ENCODE measurements at places on chromosomes 5 and 9.

- no peak for DNase-seq
Observed at GRCh38 chr5:39058178-39058921, 15.8 kb downstream of the RICTOR start.

- DNase-seq = no peak
Observed at GRCh38 chr9:16559418-16560188, 310.9 kb downstream of the BNC2 start.

GRCh38 chr5:115386657-115387056 lies 90.2 kb upstream of the CCDC112 start:
- no peak for DNase-seq

GRCh38 chr9:76475686-76476085 lies 16.7 kb downstream of the GCNT1 start:
- DNase-seq = no peak

GRCh38 chr5:172540099-172540870 lies 86.0 kb upstream of the SH3PXD2B start:
- no peak for DNase-seq

GRCh38 chr9:14593406-14593805 lies 99.8 kb downstream of the ZDHHC21 start:
- DNase-seq = no peak

- DNase-seq = no peak
Observed at GRCh38 chr5:470961-471749, 28.2 kb downstream of the EXOC3 start.

GRCh38 chr5:1637639-1638481 lies 114.1 kb upstream of the LPCAT1 start:
- DNase-seq = peak; percentile 3

- DNase-seq = no peak
Observed at GRCh38 chr5:90615355-90615754, 56.8 kb downstream of the ADGRV1 start.

DNA sequence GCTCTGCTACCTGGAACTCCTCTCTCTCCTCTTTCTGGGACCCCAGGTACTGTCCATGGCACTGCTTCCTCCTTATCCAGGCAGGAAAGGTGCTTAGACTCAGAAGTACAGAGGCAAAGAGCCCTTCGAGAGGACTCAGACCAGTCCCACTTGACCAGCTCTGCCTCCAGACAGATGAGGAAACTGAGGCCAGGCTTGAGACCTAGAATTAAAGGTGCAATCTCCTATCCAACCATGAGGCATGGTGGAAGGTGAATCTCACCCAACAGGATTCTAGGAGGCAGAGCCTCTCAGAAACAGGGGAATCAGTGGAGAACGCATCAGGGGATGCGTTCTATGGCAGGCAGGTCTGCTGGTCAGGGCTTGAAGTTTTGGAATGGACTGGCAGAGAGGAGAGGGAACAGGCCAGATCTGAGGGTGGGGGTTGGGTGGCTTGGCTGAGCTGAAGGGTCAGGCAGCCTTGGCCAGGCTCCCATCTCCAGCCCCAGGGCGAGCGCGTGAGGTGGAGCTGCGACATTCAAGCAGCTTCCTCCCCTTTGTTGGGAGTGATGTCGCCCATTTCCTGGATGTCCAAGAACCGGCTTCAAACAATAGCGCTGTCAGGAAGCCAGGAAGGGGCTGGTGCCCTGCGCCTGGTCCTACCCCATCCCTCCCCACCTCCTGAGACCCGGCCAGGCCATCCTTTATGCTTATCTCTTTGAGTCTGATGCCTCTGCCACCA lies 26.2 kb downstream of the NDUFA8 start:
- DNase-seq = no peak

DNA sequence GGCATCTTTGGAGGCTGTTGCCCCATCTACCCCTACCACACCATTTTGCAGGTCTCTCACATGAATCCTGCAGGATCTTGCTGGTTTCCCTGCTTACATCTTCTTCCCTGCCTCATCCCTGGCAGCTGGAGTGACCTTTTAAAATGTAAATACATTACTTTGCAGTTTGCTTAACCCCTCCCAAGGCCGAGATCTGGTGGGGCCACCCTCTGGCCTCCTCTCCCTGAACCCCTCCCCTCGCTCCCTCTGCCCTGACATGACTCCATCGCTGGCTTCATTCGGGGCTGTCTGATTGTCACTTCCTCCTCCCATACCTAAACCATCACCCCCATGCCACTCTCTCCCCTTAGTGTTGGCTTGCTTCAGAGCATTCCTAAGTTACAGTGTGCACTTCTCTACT lies 12.6 kb upstream of the PALM2AKAP2 start:
- DNase-seq = no peak

- no peak for DNase-seq
Observed at GRCh38 chr5:1281038-1281882, 13.6 kb downstream of the TERT start.

GRCh38 chr5:51273021-51273420 lies 110.2 kb upstream of the ISL1 start:
- DNase-seq = no peak

DNA sequence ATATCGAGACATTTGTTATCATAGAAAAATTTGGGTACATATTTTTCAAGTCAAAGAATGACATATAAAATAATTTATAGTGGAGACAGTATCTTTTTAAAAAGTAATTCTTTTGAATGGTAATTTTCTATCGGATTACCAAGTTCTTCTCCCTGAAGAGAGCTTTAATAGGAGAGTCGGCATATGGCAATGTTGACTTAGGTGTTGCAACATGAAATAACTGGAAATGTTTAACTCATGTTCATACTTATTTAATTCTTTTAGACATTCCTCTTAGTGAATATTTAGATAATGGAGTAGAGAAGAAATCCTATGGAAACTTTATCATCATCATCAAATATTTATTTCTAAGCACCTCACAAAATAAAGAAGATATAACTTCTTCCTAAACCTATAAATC lies 118.2 kb upstream of the CTNND2 start:
- no peak for DNase-seq

GRCh38 chr5:87029951-87030350 lies 237.7 kb upstream of the RASA1 start:
- DNase-seq = no peak

DNA sequence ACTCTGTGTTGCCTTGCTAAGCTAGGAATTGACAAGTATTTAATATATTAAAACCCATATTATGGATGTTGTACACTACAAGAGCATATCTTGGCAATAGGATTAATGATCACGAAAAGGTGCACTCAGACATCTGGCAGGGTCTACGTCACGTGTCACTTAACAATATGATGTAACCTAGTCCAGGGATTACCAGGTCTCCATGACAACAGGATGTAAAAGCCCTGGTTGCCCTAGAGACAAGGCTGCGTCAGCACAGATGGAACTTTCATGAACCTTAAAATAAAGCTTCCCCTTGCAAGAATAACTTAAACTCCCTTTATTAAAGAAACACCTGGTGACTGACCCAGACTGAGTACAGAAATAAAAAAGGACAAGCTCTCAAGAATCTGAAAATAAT lies 717.8 kb downstream of the CDH18 start:
- no peak for DNase-seq

GRCh38 chr9:98916660-98917059 lies 27.0 kb upstream of the COL15A1 start:
- DNase-seq = no peak

DNA sequence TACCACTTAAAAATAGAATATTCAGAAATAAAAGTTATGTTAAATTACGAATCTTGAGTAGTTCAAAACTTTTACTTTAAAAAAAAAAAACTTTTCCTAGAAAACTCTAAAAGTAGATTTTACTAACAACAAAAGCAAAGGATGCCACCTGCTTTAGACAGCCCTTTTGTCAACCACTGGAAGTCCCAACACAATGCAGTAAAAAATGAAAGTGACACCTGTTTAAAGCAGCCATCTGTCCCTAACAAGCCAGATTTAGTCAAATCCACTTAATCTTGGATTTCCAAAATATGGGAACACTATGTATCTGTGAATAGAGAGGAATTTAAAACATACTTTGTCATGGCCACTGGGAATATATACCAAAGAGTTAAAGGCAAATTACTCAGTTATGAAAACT lies 3.8 kb downstream of the RFX3 start:
- DNase-seq = no peak

DNA sequence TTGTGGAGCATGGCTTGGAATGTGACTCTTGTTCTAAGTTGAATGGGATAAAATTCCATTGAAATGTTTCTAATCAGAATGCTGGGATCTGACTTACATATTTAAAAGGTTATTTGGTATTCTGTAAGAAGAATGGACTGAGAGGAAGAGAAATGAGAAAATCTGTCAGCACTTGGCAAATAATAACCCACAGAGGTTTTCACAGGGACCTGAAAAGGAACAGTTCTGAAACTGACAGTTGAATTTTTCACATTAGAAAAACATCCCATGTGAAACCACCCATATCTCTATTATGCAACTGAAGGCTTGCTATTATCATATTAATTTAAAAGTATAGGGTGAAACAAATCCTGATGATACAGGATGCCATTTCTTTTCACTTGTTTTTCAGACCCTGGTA lies 302.7 kb downstream of the EPB41L4A start:
- DNase-seq = no peak

DNA sequence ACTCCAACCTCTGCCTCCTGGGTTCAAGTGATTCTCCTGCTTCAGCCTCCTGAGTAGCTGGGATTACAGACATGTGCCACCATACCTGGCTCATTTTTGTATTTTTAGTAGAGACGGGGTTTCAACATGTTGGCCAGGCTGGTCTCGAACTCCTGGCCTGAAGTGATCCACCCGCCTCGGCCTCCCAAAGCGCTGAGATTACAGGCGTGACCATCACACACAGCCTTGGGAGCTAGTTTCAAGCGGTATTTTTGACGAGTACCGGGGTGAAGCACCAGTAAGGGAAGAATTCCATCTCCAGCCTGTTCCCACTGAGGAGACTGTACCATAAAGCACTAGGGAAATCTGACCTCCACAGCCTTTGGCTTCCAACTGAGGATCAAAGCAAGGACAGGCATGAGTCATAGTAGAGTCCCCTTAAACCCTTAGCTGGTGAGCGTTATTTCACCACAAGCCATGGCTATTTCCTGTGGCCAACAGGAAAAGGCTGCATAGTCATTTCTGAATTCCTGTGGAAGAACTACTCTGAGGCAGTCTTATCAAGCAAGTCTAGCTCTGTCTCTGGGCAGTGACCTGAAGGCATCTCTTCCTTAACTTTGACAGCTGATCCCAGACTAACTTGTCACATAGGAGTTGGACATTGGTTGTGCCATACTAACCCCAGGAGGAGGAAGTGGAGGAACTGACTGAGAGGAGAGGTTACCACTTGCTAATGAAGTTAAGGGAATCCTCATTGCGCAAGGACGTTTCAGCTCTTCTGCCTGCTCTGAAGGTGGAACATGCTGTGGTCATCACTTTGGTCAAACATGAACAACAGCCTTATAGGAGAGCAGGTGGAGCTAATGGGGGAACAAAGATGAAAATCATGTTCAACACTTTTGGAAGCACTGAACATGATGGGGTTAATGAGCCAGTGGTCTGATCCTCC lies 85.8 kb upstream of the DMRT1 start:
- peak; percentile 14 for DNase-seq

All from CD4-positive, alpha-beta T cell treated with Interleukin-4 for 1 hour (primary cell).